SHP77 (cell line): ENCODE measurements at places on chromosomes 16 and 17.

DNA sequence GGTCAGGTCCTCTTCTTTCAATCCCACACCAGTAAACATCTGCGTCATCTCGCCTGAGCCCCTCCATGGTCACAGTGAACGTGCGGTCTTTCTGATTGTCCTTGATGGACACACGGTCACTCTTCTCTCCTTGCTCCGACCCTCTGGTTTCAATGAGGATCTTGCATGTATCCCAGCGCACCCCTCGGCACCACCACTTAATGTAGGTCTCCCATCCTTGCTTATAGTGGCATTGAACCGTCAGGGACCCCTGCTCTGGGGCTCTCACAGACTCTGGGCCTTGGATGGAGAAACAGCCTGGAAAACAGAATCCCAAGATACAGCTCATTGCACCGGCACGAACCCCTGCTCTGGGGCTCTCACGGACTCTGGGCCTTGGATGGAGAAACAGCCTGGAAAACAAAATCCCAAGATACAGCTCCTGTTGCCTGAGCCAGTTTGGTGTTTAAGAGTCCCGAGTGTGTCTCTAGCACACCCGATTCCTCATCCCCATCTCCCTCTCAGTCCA, 5.4 kb downstream of the CD300LB start:
- DNase-seq: no peak

GRCh38 chr16:56709443-56710040, 20.4 kb upstream of the NUP93 start:
- DNase-seq: no peak

- DNase-seq: no peak
Observed at GRCh38 chr16:23941963-23942564, 106.3 kb downstream of the PRKCB start.

GRCh38 chr17:82655038-82655479, 6.8 kb upstream of the WDR45B start:
- DNase-seq: no peak

DNA sequence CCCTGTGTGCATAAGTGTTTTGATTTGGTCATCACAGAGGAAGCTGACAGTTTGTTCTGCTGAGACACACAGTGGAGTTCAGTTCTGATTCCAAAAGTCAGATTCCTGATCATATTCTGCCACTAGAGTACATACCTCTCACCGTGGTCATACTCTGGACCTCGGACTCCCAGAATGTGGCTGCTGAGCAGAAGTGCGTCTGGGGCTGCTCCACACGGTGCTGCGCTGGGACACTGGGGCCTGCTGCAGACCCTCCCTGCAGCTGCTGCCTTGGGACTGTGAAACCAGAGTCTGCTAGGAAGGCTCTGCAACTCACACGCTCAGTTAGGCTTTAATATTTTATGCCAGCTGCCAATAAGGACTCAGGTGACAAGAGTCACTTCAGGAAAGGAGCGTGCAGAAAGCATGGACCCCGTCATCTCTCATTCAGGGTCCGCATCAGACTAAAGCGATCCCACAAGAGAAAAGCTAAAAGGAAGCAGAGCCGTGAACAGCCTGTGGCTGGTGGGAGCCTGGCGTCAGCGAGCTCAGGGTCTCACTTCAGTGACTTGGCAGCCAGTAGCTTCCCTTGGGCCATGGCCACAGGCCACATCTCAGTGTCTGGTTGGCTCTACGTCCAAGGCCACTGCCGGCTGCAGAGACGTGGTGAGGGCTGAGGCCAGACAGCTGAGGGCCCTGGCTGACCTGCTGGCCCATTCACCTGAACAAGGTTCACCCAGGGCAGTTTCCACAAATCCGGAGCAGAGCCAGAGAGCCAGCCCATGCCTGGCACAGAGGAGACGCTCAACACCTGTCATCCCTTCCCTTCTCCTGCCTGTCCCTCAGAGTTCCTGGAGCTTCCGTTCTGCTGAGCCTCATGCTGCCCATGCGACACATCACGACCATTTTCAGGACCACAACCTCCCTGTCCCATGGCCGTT, 24.7 kb upstream of the KIFC3 start:
- DNase-seq: no peak

- no peak for DNase-seq
Observed at GRCh38 chr17:80704381-80704819, 159.8 kb downstream of the RPTOR start.

DNA sequence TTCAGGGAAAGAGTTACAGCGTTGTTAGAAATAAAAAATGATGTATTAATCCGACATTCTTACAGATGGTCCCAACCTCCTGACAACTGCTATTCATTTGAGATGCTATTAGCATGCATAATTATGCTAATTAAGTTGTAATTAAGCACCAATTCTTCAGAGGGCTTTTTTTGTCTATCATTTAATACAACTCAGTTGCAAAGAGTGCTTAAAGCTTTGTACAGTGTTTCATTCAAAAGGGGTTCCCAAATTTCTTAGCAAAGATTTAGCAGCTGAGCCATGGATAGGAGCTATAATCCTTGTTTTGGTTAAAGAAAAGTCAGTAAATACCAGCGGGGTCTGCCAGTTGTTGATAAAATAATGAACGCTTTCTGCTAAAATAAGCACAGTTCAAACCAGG, 150.7 kb upstream of the DYNLRB2 start:
- DNase-seq: no peak

DNA sequence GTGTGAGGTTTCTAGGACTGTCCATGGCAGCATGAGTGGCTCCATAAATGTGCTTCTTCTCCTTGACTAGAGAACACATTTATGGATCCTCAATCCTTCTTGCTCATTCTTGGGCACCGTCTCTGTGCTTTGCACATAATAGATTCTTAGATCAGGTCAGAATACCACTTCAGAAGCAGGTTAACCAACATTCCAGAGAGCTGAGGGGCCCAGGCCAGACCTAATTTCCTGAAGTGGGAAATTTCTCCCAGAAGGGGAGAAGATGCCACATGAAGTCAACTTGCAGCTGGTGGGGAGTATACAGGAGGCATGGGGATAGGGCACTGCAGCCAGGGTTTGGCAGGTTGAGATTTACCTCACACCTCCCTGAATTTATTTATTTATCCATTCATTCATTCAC, 24.4 kb upstream of the VAT1L start:
- no peak for DNase-seq

GRCh38 chr17:6532441-6532885, 23.9 kb downstream of the PITPNM3 start:
- no peak for DNase-seq

DNA sequence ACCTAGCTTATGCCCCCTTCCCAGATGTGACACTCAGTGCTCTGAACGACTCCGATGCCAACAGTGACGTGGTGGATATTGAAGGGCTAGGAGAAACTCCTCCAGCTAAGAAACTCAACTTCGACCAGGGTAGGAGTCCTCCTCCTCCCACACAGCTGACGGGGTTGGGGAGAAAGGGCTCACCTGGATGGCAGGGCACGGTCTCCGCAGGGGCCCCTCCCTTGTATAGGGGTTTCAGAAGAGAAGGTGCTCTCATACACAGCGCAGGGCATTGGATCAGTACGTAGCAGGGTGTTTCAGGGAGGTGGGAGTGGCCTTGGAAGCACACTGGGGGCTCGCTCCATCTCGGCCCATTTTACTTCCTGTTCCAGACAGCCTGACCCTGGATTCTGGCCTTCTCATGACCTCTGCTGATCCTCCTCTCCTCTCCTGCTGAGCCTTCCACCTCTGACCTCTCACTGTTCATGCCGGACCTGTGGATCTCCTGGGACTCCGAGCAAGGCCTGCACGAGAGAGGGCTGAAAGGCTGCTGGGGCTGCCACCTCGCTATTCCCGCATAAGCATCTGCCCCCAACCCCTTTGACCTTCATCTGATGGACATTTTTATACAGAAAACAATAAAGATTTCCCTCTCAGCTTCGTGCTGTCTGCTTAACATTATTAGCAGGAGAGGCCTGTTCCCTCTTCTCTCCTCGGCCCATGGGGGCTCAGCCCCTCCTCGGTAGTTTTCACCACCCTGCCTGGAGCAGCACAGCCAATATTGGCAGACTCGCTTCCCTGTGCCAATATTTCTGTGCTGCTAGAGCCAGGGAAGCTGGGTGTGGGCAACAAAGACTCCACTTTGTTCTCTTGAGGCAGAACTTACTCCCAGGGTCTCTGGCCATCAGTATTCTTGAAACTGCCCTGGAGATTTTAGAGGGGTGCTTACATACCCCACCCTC, 4.7 kb downstream of the RNASEK start:
- no peak for DNase-seq

DNA sequence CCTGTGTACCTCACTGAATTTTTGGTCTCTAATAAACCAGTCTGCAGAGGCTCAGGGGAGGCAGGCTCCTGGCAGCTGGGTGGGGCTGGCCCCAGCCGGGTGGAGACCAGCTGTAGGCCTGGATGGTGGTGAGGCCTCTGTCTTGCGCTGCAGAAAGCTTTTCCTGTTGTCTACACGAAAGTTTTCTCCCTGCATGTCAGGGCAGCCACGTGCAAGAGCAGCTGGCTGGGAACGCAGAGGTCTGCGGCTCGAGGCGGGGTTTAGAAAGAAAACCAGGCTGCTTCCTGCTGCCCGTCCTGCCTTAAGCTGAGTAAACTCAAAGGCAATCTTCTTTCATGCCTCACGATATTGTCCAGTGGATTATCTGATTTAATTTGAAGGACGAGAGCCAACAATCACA, 2.4 kb downstream of the SERPINF1 start:
- peak; percentile 80 for DNase-seq

- no peak for DNase-seq
Observed at GRCh38 chr17:21125862-21126261, 902 bp upstream of the DHRS7B start.

- DNase-seq: no peak
Observed at GRCh38 chr16:31177136-31177535, 2.8 kb upstream of the FUS start.

GRCh38 chr16:86343027-86343795, 167.1 kb upstream of the FOXF1 start:
- no peak for DNase-seq

- DNase-seq: no peak
Observed at GRCh38 chr16:23692190-23692837, 13.6 kb downstream of the PLK1 start.

DNA sequence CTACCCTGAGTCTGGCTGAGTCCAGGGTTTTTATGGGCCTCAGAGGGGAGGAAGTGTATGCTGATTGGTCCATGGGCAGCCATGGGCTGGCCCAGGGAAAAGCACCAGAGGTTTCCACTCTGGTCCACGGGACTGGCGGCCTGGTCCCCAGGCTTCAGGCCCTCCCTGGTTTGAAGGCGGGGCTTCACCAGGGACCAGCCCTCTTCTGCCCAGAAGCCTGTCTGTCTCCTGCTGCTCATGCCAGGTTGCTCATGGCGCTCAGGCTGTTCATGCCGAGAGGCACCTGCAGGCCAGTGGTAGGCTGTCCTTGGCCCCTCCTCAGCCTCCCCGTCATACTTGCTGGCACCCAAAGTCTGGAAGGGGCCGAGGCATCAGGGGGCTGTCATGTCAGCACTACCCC, 45.0 kb upstream of the CLEC19A start:
- no peak for DNase-seq

- no peak for DNase-seq
Observed at GRCh38 chr17:71593078-71593477, 527.7 kb upstream of the SOX9 start.

- no peak for DNase-seq
Observed at GRCh38 chr16:81514041-81514559, 69.5 kb downstream of the CMIP start.

DNA sequence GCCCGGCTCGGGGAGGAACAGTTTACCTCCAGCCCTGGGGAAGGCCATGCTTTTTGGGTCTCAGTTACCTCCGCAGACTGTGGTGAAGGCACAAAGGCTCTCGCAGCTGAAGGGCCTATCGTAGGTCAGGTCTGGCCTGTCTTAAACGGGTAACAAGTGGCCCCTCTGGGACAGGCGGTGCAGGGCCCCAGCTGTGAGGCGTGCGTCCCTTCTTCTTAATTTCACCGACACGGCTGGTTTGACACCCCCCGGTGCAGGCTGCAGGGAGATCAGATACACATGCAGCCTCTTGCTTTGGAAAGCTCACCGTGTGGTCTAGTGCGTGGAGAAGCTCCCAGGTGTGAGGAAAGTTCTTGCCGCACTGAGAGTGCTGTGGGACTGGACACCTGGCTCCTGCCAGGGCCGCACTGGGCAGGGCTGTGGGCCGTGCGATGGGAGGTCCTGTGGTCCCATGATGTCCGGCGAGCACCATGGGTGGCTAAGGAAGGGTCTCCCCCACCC, 162.4 kb downstream of the BANP start:
- no peak for DNase-seq

DNA sequence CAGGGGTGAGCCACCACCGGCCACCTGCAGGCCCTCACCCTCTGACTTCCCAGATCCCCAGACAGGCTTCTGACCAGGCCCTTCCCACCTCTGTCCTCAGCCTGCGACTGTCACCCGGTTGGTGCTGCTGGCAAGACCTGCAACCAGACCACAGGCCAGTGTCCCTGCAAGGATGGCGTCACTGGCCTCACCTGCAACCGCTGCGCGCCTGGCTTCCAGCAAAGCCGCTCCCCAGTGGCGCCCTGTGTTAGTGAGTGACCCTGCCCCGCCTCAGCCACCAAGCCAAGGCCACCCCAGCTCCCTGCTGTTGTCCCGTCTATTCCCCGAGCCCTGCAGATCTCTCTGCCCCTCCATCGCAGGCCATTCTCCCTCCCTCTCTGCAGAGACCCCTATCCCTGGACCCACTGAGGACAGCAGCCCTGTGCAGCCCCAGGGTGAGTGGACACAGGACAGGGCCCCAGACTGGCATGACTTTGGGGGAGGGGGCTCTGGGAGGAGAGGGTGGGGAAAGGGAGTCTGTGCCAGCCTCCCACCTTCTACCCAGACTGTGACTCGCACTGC, 1.9 kb downstream of the NTN3 start:
- no peak for DNase-seq

DNA sequence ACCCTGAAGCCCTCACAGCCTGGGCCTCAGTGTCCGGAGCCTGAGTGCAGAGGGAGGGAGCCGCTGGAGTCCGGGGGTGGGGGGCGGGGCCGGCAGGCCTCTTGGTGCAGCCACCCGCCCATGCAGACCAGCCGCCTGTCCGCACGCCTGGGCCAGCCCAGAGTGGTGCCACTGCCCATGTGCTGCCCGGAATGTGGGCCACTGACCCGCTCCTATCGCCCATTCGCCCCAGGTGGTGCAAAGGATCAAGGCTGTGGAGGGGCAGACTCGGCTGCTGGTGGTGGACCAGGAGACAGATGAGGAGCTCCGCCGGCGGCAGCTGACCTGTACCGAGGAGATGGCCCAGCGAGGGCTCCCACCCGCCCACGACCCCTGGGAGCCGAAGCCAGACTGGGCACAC, 2.6 kb downstream of the NHERF2 start:
- DNase-seq: no peak

GRCh38 chr16:65410801-65411200, 288.9 kb upstream of the CDH11 start:
- no peak for DNase-seq

DNA sequence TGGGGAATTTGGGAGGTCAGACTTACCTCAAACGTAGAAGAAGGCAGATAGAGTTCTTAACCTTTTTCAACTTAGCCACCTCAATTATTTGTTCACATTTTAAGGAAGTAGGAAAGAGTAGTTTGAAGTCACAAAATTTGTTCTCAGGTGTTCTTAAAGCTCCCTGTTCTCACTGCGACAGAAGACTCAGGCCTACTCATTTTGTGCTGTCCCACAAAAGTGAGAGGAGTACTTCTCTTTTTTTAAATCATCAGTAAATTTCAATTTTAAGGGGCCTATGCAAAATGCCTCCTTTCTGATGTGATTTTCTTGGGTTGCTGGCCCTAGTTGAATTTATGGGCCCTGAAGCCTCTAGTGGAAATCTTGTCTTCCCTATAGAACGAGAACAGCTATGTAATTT, 133.4 kb downstream of the MAP2K6 start:
- no peak for DNase-seq
